Hepatic stellate cell (primary cell): ENCODE measurements at places on chromosomes 7 and 10.

- no peak for DNase-seq
Observed at GRCh38 chr10:123143825-123144168, 4.1 kb upstream of the HMX2 start.

- no peak for DNase-seq
Observed at GRCh38 chr7:44152971-44153947, 12.1 kb upstream of the MYL7 start.

- DNase-seq = no peak
Observed at GRCh38 chr10:71659111-71659634, 60.4 kb downstream of the C10orf105 start.

DNA sequence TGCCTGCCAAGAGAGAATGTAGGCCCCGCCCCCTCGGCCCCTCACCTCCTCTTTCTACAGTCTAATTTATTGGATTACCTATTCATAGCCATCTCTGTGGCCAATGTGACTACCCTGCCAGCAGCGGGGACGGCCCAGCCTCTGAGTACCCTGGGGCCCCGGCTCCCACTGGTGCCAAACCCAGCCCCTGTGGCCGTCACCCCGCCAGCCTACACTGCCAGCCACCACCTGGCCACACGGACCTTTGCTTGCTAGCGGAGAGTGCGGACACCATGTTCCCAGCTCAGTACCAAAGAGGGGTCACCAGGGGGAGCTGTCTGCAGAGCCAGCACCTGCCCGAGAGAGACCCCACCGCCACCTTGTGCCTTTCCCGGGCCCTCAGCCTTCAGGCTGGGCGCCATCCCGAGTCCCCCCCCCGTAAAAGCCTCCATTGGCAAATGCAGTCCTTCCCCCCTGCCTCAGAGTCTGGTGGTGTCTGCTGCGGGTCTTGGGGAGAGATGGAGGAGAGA lies 511.1 kb downstream of the ZNF37A start:
- DNase-seq = no peak

GRCh38 chr7:123729218-123729578 lies 19.6 kb downstream of the WASL start:
- no peak for DNase-seq

DNA sequence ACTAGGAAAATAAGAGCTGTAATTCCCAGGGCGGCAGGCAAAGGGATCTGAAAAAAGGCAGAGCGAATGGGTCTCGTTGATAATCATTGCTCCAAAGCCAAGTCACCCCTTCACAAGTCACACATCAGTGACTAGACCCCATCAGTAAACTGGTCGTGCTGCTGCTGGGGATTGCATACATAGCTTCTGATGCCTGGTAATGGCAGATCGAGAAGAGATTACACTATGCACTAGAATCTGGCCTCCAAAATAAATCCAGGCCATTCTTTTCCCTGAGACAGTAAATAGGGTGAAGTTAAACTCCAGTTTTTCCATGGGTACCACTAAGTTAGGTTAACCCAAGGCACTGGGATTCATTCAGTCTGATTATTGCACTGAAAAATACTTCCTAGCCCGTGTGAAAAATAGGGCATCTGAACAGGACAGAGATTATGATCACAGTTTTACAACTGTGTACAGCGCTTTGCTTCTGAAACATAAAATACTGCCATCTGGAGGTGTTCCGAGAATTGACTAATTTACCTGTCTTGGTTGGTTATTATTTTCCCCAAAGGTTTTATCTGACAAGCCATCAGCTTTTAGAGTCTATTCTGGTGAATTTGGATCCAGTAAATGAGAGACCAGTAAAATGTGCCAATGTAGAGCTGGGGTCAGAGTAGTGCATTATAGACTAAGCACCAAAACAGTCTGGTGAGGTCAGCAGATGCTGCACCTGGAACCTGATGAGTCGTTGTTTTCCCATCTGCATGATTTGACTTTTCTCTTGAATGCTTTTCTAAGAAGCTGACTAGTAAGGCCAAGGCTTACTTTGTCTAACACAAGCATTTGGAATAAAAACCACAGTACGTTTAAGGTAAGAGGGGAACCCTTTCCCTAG lies 82.9 kb upstream of the AFAP1L2 start:
- DNase-seq = no peak

GRCh38 chr7:87060288-87060537 lies 759 bp upstream of the ELAPOR2 start:
- DNase-seq = no peak

GRCh38 chr7:73560109-73560835 lies 2.8 kb upstream of the BCL7B start:
- DNase-seq = peak; percentile 89

- DNase-seq = no peak
Observed at GRCh38 chr7:131932271-131932670, 375.8 kb upstream of the PODXL start.
